ENCODE measurements at places on chromosomes 1 and 21. TPM values are rescaled to one million over a fixed set of nuclear protein-coding genes. Genes with fewer than 3 reads are reported as not detected.

GRCh38 chr1:109181807-109182163, 31.9 kb upstream of the SARS1 start:
- DNase-seq: no peak
- no peak overlapping the region for H3K27ac ChIP-seq
- no peaks in the 10 kb centered on the region for H3K4me1 ChIP-seq
- H3K4me3 ChIP-seq: no peak overlapping the region

GRCh38 chr1:41519667-41520066, 35.2 kb upstream of the EDN2 start:
- H3K4me1 ChIP-seq: peaks cover 38% of the 10 kb centered on the region
- H3K36me3 ChIP-seq: peaks cover 21% of the 10 kb centered on the region
- no peak for DNase-seq
- no peak overlapping the region for H3K27ac ChIP-seq
- no peaks in the 10 kb centered on the region for H3K27me3 ChIP-seq
- H3K4me3 ChIP-seq: no peak overlapping the region

- no peak overlapping the region for H3K27ac ChIP-seq
- H3K4me1 ChIP-seq: peaks cover 24% of the 10 kb centered on the region
- no peak for DNase-seq
- peaks cover 74% of the 10 kb centered on the region for H3K36me3 ChIP-seq
- H3K27me3 ChIP-seq: no peaks in the 10 kb centered on the region
These were observed 93.1 kb downstream of the EPS15 start for GRCh38 chr1:51425955-51426354.

GRCh38 chr21:36762642-36763041, 63.7 kb downstream of the SIM2 start:
- no peaks in the 10 kb centered on the region for H3K27me3 ChIP-seq
- no peak for DNase-seq
- no peaks in the 10 kb centered on the region for H3K4me1 ChIP-seq
- no peak overlapping the region for H3K4me3 ChIP-seq
- no peak overlapping the region for H3K27ac ChIP-seq
- peaks cover 13% of the 10 kb centered on the region for H3K36me3 ChIP-seq

GRCh38 chr1:72241397-72241796, 40.9 kb downstream of the NEGR1 start:
- no peaks in the 10 kb centered on the region for H3K4me1 ChIP-seq
- no peak overlapping the region for H3K4me3 ChIP-seq
- H3K27me3 ChIP-seq: no peaks in the 10 kb centered on the region
- no peak overlapping the region for H3K27ac ChIP-seq
- no peak for DNase-seq

GRCh38 chr1:39845569-39846566, 37.4 kb downstream of the TRIT1 start:
- DNase-seq: peak; percentile 34
- peak overlapping the region; percentile 26 for H3K4me3 ChIP-seq
- peak overlapping the region; percentile 53 for H3K27ac ChIP-seq
- H3K27me3 ChIP-seq: no peaks in the 10 kb centered on the region
- H3K36me3 ChIP-seq: peaks cover 76% of the 10 kb centered on the region

GRCh38 chr1:201603613-201604232, 64.8 kb downstream of the NAV1 start:
- DNase-seq: no peak
- no peaks in the 10 kb centered on the region for H3K4me1 ChIP-seq
- no peak overlapping the region for H3K27ac ChIP-seq
- H3K4me3 ChIP-seq: no peak overlapping the region
- no peaks in the 10 kb centered on the region for H3K36me3 ChIP-seq

- H3K27ac ChIP-seq: no peak overlapping the region
- DNase-seq: no peak
- H3K27me3 ChIP-seq: peaks cover 33% of the 10 kb centered on the region
- no peaks in the 10 kb centered on the region for H3K36me3 ChIP-seq
- no peak overlapping the region for H3K4me3 ChIP-seq
- no peaks in the 10 kb centered on the region for H3K4me1 ChIP-seq
These were observed 9.2 kb downstream of the CSMD2 start for GRCh38 chr1:34155860-34156259.

DNA sequence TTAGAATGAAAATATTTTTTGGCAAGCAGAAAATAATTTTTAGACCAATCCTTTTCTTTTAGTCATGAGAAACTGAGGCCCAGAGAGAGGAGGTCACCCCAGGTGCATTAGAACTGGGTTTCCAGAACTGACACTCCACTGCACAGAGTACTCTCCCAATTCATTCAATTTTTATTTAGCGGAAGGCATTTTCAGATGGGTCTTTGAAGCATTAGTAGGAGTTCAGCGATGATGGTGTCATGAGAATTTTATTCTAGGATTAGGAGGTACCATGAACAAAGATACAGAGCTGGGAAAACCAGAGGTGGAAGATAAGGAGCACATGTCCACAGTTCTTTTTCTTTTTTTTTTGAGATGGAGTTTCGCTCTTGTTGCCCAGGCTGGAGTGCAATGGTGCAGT, 2.3 kb downstream of the PCSK9 start:
- no peaks in the 10 kb centered on the region for H3K4me1 ChIP-seq
- H3K27ac ChIP-seq: no peak overlapping the region
- H3K27me3 ChIP-seq: peaks cover 43% of the 10 kb centered on the region
- DNase-seq: no peak
- no peak overlapping the region for H3K4me3 ChIP-seq

GRCh38 chr1:171310661-171311087, 3.3 kb upstream of the FMO4 start:
- H3K36me3 ChIP-seq: no peaks in the 10 kb centered on the region
- no peak for DNase-seq
- H3K27ac ChIP-seq: no peak overlapping the region

CELA3A gene
- total RNA-seq: not detected

TAS1R1 gene
- total RNA-seq: not detected

LY9 gene
- total RNA-seq: 63.6 TPM

ADAMTSL4 gene
- total RNA-seq: 0.11 TPM

Measured in activated B cell treated with CpG ODN at 0.5 μM for 24 hours (primary cell).